ENCODE measurements at places on chromosomes 2 and 18. TPM values are rescaled to one million over a fixed set of nuclear protein-coding genes. Genes with fewer than 3 reads are reported as not detected.

GRCh38 chr2:30155202-30155601 is 8.4 kb downstream of the YPEL5 start:
- DNase-seq, result no peak

DNA sequence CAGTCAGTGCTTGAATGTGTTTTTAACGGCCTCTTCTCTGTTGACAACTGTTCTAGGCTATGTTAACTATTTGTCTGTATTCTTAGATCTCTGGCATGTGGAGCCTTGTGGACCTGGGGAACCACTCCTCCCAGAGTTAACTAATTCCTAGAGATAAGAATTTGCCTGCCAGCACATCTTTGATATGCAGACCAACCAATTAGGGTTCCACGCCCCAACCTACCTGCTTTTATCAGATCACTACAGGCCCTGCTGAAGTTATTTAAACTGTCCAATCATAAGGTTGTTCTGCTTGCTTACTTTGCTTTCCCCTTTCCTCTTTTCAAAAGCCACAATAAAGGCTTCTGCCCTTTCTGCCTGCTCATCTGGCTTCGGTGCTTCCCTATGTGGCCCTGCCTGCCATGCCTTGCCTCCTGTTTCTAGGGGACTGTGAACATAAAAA is 8.5 kb upstream of the CYBRD1 start:
- DNase-seq, result no peak

DNA sequence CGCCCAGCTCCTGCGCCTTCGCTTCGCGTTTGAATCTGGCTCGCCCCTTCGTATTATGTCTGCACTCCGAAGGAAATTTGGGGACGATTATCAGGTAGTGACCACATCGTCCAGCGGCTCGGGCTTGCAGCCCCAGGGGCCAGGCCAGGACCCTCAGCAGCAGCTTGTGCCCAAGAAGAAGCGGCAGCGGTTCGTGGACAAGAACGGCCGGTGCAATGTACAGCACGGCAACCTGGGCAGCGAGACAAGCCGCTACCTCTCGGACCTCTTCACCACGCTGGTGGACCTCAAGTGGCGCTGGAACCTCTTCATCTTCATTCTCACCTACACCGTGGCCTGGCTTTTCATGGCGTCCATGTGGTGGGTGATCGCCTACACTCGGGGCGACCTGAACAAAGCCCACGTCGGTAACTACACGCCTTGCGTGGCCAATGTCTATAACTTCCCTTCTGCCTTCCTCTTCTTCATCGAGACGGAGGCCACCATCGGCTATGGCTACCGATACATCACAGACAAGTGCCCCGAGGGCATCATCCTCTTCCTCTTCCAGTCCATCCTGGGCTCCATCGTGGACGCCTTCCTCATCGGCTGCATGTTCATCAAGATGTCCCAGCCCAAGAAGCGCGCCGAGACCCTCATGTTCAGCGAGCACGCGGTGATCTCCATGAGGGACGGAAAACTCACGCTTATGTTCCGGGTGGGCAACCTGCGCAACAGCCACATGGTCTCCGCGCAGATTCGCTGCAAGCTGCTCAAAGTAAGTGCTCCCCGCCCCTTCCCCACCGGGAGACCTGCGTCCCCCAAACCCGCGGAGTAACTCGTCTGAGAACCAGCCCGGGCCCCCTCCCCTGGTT is 453 bp downstream of the KCNJ3 start:
- DNase-seq, result peak; percentile 7

GRCh38 chr18:66438711-66439536 is 165.0 kb downstream of the CDH19 start:
- DNase-seq, result no peak

DNA sequence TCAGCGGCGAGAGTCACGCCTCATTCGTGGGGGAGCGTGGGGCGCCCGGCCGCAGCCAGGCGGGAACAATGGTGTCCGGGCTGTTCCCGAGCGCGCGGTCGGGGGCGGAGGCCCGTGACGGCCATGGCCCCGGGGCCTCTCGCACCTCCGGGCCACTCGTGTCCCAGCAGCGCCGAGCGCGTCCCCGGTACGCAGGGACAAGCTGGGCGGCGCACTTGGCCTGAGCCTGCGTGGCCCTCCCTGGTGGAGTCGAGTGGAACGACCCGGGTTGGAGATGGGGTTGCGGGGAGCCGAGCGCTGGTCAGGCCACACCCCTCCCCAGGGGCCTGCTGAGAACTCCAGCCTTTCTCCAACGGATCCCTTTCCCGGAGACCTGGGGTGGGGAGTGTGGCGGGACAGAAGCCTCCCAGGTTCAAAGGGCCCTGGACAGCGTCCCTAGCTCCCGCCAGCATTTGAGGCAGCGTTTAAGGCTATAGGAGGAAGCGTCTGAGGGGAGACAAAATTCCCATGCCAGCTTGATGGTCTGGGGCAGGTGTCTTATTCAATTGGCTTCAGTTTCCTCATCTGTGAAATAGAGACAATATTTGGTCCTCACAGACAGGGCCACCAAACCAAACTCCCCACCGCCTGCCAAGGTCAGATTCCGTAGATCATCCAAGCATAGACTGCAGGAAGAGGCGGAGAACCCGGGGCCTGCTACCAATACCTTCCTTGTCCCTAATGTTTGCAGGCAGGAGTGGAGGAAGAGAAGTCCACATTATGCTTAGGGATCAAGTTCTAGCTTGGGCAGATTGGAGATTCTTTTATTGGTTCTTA is 553 bp downstream of the CNDP2 start:
- DNase-seq, result peak; percentile 20

DNA sequence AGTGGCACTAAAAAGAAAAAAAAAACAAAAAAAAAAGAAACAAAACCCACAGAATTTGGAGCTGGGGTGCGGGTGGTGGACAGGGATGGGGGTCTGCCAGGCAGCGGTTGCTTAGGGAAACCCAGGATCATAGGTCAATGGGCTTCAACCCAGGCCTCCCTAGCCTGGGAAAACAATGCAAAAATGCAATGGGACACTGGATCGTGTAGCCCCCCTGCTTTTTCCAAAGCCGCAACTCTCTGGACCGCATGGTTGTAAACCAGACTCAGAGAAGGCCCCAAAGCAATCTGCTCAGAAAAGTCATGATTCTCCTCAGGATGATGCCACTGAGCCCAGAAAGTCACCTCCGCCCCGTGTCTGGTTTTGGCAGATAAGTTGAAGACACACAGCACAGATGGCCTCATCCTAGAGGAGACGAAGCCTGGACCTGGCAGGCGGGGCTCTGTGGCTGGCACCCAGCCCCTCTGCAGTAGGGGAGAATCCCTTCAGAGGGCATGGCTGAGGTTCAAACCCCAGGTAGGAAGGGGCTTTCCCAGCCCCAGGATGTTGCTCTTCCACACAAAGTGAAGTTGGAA is 5.1 kb downstream of the DLX2 start:
- DNase-seq, result no peak

DNA sequence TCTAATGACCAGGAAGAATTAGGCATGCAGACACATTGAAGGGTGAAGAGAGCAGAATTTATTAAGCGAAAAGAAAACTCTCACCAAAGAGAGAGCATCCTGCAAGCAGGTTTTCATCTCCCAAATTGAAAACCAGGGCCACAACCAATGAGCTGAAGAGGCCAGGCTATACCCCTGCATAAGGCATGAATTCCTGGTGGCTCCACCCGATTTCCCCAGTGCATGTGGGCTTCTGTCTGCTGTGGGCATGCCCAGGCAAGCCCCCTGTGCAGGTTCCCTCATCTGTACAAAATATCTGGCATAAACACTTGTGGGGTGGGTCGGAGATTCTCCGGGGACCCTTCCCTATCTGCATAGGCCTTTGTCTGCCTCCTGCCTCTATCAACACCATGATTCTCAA is 621.6 kb upstream of the LRRTM1 start:
- DNase-seq, result no peak

DNA sequence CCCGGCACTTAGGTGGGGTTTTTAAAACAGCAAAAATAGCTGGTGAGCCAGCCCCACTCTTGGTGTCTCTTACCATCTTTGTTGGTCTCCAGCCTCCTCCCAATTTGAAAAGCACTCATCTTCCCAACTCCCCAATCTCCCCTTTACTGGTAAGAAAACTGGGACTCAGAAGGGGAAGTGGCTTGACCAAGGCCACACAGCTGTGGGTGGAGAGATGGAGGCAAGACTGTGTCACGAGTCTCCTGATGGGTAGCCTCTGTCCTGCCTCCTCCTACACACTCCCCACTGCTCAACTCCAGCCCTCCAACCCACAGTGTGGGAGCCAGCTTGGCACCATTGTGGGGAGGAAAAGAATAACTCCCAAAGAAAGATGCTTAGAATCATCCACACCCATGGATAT is 140.4 kb downstream of the SMAD2 start:
- no peak for DNase-seq

DNA sequence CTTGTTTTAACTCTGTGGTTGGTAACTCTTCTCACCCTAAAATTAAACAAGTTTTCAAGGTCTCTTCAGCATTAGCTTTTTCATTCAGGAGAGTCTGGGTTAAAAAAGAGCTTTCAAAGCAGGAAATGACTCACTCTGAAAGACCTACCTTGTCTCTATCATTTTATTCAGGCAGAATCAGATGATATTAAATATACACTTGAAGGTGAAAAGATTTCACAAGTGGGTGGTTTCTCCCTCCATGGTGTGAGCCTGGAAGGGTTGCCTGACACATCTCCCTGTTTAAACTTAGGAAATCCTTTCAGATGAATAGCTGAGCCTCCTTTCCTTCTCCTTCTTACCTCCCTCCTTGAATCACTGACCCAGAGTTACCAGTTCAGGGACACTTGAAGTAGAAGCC is 1402.0 kb upstream of the PIK3C3 start:
- no peak for DNase-seq

DNA sequence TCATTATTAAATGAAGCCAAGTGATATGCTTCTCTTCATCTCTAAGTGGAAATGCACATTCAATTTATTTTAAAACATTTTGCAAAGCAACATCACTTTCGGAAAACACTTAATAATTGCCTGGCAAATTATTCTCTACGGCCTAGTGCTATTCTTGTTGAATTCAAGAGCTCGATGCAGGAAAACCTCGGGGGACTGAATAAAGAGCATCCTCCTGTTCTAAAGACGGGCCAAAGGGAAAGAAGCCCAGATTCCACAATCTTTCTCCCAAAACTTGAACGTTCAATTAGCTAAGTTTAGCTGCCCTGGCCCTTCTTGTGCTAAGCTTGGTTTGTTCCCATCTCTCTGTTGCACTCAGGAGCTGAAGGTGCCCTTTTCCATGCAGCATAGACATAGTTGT is 23.2 kb upstream of the SEH1L start:
- DNase-seq, result no peak

GRCh38 chr2:184683911-184684310 is 85.6 kb downstream of the ZNF804A start:
- no peak for DNase-seq

- DNase-seq, result peak; percentile 30
These were observed 107.3 kb downstream of the CPS1 start for GRCh38 chr2:210663631-210664089.

DNA sequence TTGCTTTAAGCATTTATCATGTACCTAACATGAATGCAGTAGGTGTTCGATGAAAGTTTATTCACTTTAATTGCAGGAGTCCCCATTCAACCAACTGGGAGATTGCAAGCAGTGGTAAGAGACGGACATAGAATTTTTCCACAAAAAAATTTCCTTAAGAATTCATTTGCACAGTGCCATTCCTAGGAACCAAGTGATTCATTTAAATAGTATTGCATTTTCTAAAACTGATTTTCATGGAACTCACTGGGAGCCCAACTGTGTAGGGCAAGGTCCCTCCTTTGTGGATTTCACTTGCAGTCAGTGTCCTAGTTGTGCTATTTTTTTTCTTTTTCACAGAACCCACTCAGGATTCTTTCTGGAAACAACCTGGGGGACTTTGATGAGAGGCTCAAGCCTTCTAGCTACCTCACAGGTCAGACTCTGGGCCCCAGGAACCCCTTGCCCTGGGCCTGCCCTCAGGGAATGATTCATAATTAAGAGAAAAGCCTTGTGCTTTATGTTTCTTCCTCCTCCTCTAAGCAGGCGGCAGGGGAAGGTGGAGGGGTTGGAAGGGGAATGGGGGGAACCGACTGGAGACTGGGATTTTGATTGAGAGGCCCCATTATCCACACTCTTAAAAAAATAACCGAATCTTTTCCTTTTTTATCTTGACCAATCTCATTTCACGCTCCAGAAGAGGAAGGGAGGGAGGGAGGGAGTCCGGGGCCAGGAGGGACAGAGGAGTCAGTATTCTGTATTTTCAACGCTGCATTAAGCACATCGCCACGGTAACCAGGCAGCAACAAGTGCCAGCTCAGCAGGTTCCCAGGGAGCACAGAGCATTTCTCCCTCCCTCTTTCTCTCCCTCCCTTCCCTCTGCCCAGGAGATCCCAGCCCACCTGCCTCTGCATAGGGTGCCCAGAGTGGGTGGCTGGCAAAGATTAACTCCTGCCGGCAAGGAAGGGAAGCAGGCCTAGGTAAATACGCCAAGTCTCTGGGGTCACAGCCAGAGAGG is 51.8 kb downstream of the PSD4 start:
- DNase-seq, result peak; percentile 91

DNA sequence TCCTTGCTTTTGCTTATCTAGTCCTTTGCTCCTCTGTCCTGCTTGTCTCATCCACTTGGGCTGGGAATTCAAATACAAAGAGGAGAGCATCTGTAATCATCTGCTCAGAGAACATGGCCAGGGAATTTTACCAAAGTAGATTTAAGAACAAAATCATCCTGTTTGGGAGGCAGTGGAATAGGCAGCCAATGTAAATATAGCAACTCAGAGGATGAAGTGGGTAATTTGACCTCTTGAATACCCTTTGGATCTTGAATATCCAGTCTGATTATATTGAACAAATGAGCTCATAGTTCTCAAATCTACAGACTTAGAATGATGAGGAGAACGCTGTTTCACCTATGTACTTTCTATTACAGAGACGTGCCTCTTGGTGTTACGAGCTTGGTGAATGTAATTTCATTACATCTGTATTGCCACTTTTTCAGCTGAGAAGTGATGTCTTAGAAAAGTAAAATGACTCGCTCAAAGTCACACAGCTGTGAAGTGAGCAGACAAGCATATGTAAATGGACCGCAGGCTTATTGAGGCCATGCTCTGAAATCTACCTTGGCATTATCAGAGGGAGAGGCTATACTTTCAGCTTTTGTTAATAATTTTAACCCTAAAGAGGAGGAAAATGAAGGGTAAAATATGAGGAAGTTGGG is 266.3 kb downstream of the MTX2 start:
- DNase-seq, result no peak

The PDE6D gene
- polyA plus RNA-seq, result 26.9 TPM

The MAP3K19 gene
- polyA plus RNA-seq, result 0.73 TPM

The CFAP210 gene
- 2.9 TPM for polyA plus RNA-seq

The LYG2 gene
- 1.0 TPM for polyA plus RNA-seq

The EGR4 gene
- polyA plus RNA-seq, result not detected

The SCYGR2 gene
- not detected for polyA plus RNA-seq

The DSG4 gene
- not detected for polyA plus RNA-seq

The EPB41L3 gene
- 63.6 TPM for polyA plus RNA-seq
